ENCODE measurements at places on chromosomes 5 and 9.

- DNase-seq, result no peak
Observed at GRCh38 chr9:83006378-83006777, 56.6 kb downstream of the RASEF start.

DNA sequence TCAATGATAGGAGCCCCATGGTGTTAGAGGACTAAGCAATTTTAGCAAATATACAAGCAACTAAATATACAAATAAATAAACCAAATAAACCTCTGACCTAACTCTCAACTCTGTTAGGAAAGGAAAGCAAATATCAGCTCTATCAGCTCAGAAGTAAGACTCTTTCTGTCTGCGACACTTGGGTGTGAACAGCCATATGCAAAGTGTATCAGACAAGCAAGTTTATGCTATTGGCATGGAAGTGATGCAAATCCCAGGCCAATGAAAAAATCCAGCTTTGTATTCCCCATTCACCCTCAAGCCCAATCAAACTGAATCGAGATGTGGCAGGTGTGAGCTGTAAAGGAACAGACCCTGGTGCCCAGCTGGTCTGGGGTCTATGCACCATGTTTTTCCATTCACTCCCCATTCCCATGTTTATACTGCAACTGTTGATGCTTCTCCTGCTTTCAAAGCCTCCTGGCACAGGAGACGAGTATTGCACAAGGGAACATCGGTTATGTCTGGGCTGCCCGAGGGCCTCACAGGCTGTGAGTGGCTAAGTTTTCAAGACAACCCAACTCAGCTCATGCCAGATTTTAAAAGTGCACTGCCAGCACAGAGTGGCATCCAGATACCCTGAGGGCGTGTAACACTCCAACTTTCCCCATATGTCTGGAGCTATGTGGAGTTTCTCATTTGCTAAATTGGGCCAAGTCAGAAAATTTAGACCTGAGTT is 73.1 kb downstream of the FEM1C start:
- no peak for DNase-seq

GRCh38 chr5:91024206-91024605 is 358.9 kb downstream of the ARRDC3 start:
- DNase-seq, result no peak

DNA sequence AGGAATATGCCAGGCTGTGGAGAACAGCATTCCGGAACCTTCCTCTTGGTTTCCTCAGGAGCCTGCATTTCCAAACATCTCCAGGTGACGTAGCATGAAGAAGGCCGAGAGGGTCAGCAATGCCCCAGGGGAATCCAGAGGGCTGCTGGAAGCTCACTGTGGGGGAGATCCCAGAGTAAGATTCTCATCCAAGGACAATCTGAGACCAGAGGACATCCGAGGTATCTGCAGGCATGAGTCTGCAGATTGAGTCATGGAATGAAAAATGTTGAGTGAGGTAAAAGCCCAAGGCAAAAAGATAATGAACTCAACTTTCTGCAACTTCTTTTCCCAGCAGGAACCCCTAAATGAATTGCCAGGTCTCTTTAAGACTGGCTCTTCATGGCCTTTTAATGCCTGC is 73.5 kb downstream of the KIF4B start:
- no peak for DNase-seq

Measured in stimulated activated CD4-positive, alpha-beta T cell treated with anti-CD3 and anti-CD28 coated beads, TNF-alpha, amount 100 ng/mL, for 4 hours (primary cell).